CD4-positive, alpha-beta T cell (primary cell): ENCODE measurements at places on chromosomes 16 and 17. TPM values are rescaled to one million over a fixed set of nuclear protein-coding genes. Genes with fewer than 3 reads are reported as not detected.
A peak's percentile ranks its signal among the peaks of the same experiment; 100 is the strongest.

- DNase-seq = no peak
These were observed 5.4 kb downstream of the SREBF1 start for GRCh38 chr17:17831208-17832031.

GRCh38 chr17:44220213-44221083, 973 bp upstream of the UBTF start:
- peak; percentile 47 for DNase-seq

The FLII gene
- 190 TPM for total RNA-seq

- no peak for DNase-seq
These were observed 132.3 kb downstream of the TRIM37 start for GRCh38 chr17:58974354-58974753.

GRCh38 chr17:31750578-31750977, 108.5 kb downstream of the COPRS start:
- DNase-seq = no peak

DNA sequence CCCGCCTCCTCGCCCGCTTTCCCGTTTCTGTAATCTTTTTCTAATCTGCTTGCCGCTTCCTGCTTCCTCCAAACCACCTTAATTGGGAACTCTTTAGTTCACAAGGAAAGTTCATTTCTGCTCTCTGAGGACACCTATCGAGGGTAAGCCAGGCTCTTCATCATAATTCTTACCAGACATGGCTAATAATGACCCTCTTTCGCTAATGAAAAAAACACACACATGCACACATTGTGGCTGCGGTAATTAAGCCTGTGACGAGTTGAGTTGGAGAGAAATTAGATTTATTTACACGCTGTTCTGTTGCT, 100.6 kb downstream of the ZNF423 start:
- DNase-seq = no peak

DNA sequence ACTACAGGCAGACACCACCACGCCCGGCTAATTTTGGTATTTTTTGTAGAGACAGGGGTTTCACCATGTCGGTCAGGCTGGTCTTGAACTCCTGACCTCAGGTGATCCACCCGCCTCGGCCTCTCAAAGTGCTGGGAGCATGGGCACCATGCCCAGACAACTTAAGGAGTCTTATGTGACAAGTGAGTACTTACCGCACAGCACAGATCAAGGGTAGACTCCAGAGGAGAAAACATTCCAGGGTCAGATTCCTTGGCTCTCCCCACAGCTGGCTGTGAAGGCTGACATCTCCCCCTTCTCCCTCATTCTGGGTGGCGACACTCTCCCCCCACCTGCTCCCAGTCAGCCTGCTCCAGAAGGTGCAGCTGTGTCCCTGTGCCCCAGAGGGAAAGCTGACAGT, 10.6 kb downstream of the ZSCAN10 start:
- no peak for DNase-seq

- no peak for DNase-seq
These were observed 113.2 kb downstream of the PRKCA start for GRCh38 chr17:66415366-66416206.
